ENCODE measurements at places on chromosomes 3 and 15.

DNA sequence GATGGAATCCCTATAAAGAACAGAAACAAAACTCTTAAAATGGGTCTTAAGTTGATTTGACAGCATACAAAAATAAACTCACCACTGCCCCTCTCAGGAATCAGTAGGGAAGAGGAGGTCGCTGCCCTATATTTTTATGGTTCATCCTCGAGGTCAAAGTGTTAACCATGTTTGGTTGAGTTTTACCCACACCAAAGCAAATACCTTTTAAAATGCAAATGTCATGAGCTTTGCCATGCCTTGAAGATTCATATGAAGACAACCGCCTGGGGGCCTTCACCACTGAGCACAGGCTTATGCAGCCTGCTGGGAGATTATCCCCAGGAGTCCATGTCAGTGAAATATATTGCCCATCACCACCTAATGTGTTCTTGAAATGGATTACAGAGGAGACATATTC is 66.1 kb downstream of the GLB1 start:
- no peak for DNase-seq

GRCh38 chr15:29913528-29914135 is 91.4 kb upstream of the TJP1 start:
- peak; percentile 91 for DNase-seq

- peak; percentile 98 for DNase-seq
These were observed 116.0 kb downstream of the XXYLT1 start for GRCh38 chr3:195154793-195155535.

DNA sequence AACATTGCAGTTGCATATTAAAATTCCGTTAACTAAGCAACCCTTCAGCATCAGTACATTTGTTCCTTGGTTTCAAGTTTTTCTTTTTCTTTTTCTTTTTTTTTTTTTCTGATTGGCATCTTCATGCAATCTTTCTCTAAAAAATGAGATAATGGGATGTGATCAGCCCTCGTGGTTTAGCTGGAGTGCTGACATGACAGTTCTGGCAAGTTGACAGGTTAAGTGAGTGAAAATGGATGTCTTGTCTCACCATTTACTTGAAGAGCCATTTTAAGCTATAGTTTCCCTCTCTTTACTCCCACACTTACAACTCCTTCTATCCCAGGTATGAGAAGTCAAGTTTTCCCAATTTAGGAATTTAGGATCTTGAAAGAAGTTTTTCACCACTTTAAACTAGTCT is 495.2 kb downstream of the ROBO2 start:
- no peak for DNase-seq

Data from iris pigment epithelial cell (primary cell).